ENCODE measurements at places on chromosomes 4 and X. TPM values are rescaled to one million over a fixed set of nuclear protein-coding genes. Genes with fewer than 3 reads are reported as not detected.

- no peak for DNase-seq
Observed at GRCh38 chr4:13542577-13543031, 1.7 kb downstream of the NKX3-2 start.

Gene SASH3
- 114 TPM for total RNA-seq

DNA sequence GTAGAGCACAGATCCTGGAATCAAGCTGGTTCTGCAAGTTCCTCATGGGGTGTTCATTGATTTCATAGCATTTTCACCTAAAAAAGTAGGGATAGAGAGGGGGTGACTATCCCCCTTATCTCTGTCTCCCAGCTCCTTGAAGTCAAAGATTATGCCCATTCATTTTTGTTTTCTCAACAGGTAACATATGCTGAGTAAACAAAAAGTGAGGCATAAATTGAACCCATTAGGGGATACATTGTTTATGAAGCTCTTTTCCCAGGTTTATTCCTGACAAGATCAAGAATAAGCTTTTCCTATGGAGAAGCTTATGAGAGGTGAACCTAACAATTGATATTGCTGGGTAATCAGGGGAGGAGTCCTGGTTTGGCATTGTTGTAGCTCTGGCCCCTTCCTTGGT, 9.2 kb upstream of the ANAPC4 start:
- no peak for DNase-seq

DNA sequence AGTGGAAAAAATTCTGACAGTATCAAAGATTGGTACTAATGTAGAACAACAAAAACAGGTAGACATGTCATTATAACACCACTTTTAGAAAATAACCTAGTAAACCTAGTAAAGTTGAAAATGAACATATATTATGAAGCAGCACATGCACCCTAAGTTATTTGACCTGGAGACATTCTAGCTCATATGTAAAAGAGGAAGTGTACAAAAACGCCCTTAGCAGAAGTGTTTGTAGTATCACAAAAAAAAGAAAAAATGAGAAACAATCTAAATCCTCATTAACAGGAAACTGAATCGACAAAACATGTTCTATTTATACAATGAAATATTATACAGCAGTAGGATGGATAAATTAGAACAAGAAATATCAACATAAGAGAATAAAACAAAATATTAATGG, 318.9 kb upstream of the PPP1R2C start:
- no peak for DNase-seq

Gene GPRASP2
- total RNA-seq: 0.78 TPM

DNA sequence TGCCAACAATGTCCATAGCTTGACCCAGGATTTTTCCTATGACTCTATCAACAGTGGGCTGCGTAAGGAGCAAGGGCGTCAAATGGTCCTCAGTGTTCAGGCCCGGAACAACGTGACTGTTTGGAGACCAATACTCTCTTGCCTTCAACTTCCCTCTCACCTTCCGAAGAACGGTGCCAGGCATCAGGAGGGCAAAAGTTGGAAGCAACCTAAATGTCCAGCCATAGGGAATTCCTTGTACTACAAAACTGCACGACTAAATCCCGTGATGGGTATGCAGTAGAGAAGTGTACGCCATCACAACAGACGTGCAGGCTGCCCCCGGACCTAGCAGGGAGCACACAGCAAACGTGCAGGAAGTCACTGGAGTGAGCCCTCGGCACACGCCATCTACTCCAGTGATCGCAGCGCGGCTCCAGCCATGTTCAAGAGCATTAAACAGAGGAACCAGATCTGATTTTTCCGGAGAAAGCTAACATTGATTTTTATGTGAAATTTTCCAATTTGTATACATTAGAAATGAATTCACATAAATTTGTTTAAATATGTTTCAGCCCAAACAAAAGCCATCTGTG, 79.0 kb downstream of the JAKMIP1 start:
- DNase-seq: no peak

Gene MID1
- 0.91 TPM for total RNA-seq

Gene TCEAL7
- not detected for total RNA-seq

DNA sequence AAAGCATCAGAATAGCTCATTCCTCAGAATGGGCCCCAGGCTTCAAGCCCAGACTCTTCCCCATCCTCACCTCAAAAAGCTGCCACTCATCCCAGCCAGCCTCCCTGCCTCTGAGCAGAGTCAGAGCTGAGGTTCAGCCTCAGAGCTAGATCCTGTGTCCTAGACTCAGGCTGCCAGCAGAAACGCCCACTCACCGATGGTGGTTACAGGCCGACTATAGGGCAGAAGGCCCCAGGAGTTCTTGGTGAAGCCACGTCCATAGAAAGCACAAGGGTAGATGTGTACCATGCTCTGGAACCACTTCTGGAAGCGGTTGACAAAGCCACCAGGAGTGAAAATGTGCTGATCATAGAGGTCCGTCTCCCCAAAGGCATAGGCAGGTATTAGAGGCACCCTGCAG, 7.7 kb downstream of the AWAT2 start:
- no peak for DNase-seq

DNA sequence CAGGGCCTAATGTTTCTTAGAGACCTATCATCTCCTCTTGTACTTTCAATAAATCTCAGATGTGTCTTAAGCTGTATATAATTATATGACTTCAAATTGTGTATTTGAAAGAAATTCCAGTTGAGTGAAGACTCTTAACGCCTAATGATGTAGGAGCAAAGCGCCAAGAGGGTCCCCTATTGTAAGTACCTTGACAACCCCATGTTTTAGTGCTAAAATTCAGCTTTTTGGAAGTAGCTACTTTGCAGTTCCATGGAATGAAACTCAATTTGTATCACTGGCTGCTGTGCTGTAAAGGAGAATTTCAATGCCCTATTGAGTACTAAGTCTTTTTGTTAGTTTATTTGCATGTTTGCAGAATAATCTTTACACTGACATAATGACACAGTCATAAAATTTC, 1826.6 kb upstream of the AGA start:
- no peak for DNase-seq

DNA sequence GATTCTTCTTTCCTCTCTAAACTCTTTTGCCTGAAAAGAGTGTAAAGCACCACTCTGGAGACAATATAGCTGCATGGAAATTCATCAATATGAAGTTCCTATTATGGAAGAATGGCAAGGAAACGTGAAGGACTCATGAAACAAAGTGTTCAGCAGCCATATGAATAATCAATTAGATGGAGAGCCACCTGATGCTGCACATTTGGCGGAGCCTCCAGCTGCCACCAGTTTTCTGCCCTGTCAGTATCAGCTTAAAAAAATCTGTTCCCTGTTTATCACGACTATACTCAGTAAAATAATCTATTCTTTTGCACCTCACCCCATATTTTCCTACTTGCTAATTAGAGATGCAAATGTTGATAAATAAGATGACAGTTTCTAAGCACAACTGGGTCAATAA, 276.0 kb downstream of the UNC5C start:
- DNase-seq: no peak

Gene GPC4
- total RNA-seq: not detected

Gene CUL4B
- 59.4 TPM for total RNA-seq

Gene CNOT6L
- total RNA-seq: 114 TPM

Gene EFHC2
- 0.41 TPM for total RNA-seq

- no peak for DNase-seq
Observed at GRCh38 chr4:7727749-7728148, 211.9 kb downstream of the AFAP1 start.

Gene HMX1
- total RNA-seq: not detected

- no peak for DNase-seq
Observed at GRCh38 chr4:115489279-115489678, 375.9 kb upstream of the NDST4 start.

DNA sequence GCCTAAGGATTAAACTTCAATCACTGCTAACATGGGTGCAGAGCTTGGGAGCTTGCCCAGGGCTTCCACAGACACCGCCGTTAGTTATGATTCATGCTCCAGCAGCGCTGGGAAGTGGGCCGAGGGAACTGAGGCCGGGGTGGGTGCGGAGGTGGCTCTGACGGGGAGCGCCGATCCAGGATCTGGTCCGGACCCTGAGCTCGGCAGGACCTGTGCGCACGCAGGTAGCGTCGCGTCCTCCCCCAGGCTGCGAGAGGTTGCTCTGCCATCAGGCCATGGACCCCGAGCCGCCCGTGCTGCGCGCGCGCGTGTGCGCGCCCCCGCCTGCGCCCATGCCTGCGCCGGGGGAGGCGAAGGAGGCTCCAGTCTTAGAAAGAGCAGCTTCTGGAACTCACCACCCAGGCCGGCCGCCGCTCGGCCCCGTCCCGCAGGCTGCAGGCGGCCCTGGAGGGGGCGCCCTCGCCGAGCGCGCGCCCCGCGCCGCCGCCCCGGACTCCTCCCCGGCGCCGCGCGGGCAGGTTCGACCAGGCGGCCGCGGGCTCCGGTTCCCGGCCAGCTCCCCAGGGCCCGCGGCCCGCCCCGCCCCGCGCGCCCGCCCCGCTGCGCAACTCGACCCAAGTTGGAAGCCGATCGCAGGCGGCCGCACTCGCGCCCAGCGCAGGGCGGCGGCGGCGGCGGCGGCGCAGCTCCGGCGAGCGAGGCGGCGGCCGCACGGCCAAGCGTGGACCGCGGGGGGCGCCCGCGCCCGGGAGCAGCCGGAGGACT, 732 bp upstream of the ADRA2C start:
- DNase-seq: no peak

DNA sequence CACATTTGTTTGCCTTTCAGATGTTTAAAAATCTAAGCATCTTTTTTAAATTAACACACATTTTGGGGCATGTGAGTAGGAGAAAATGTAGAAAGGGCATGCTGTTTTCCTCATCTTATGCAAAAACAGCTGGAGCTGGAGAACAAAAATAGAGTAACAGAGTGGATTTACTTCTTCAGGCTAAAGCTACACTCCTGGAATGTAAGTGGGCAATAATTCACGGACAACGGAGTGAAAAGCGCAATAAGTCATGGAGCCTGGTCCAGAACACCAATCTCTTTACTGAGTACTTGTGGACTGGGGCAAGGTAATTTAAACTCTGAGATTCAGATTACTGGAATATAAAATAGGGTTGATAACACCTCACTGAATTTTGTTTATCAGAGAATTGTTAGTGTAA, 1018.8 kb upstream of the HS3ST1 start:
- no peak for DNase-seq

DNA sequence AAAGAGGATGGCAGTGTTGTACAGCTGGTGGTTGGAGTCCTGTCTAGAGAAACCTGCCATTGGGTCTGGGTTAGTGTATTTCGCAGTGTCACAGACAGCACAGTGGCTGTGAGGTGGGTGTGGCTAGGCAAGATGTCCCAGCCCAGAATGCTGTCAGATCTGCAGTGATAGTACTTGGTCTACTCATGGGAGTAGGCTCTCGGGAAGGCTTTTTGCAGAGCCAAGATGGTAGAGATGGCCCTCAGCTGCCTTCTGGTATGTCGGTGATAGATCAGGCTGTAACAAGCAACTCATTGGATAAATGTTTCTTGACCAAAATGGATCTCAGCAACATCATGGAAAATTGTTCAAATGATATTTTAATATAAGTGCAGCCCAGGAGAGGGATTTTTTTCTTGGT, 84.3 kb upstream of the WDR1 start:
- no peak for DNase-seq

Gene POF1B
- 0.09 TPM for total RNA-seq
